Stimulated activated naive CD4-positive, alpha-beta T cell treated with Interleukin-2 at 50 U/mL for 16 hours (primary cell): ENCODE measurements at places on chromosomes 5 and 9.

DNA sequence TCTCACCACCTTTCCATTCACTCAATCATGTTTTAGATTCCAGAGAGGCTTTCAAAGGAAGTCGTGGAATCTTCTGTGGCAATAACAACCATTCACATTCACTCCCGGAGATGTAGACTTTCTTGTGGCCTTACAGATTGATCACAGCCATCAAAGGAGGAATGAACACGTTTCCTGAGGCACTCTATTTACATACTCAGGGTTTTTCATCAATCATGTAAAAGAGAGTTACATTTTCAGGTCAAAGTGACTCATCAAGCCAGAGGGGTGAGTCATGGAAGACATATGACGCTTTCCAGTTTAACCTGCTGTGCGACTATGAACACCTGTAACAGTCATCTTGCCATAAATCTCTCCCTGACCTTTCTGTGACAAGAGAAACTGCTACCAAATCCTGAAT is 39.3 kb upstream of the RAD23B start:
- DNase-seq = peak; percentile 10

- DNase-seq = no peak
Observed at GRCh38 chr9:23698161-23698560, 127.9 kb downstream of the ELAVL2 start.

DNA sequence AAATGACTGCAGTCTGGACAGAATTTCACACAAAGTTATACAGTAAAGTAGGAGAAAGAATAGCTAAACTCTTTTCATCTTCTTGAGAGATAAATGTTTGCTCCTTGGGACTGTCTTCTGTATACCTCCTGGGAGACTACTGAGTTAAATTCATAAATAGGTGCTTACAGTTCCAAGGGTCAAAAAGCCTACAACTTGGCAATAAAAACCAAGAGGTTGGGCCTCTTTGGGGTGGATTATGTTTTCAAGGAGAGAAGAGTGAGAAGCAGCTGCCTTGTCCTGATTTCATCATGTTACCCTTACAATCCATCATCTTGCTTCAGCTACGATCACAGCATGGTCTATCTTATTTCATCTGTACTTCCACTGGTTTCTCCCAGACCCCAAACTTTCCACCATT is 213.2 kb upstream of the RPS23 start:
- no peak for DNase-seq

- no peak for DNase-seq
Observed at GRCh38 chr9:136832581-136832980, 9.7 kb upstream of the AJM1 start.

DNA sequence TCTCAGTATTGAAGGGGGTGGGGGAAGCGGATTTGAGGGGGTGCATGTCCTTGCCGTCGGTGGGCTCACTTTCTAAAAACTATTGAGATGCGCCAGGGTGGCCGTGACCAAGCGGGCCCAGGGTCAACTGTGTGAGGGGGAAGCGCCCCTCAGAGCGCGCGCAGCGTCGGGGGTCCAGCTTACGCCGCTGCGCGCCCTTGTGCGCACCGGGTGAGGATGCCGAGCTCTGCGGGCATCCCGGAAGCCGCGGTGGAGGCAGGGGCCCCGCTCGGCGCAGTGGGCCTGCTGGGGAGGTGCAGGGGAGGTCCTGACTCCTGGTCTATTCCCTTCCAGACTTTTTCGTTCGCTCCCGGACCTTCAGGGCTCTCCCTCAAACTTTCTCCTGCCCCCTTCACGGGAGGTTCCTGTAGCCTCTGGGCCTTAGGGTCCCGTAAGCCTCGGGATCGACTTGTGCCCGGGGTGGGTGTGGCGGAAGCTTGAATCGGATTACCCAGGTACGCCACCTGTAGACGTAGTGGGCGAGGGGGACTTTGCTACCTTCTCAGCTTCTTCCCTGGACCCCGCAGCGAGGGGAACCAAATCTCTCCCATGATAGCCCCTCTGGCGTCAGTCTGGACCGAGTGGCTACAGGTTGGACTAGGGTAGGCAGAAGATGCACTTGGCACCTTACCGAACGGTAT is 2.5 kb upstream of the PRDM6 start:
- no peak for DNase-seq

DNA sequence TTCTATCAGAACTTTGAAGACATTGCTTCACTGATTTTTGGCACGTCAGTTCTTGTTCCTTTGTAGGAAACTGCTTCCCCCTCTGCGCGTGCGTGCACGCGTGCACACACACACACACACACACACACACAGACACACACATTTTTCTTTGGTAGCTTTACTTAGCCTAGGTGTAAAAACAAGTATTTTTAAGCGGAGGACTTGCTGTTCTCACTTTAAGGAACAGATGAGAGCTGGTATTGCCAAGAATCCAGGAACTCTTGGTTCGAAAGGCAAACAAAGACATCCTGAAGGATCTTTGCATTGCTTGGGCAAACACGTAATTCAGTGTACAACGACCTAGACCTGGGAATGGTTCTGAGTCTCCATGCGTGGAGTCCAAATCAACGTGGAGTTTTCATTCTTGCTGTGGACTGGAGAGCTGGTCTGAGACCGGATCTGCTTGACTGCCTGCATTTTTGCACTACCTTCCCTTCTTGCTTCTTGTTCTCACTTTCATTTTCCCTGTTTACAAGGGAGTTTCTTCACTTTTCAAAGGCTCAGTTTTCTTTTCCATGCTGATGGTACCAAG is 8.2 kb downstream of the TMEM268 start:
- no peak for DNase-seq

DNA sequence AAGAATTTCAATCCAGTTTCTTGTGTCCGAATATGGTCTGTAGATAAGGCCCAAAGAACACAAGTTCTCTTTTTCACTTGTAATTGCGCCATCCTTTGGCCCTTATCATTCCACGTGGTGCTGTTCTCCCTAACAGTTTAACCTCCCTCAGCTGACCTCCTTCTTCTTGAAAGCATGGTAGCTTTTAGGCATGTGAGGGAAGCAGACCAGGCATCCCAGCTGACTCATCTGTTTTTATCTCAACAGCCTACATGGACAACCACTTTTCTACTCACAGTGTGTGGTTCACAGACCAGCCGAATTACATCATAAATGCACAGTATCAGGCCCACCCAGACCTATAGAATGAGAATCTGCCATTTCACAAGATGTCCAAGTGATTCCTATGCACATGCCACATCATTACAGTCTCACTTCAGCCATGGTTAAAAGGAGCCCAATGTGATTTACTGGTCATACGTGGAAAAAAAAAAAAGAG is 26.9 kb upstream of the PLIN2 start:
- no peak for DNase-seq

GRCh38 chr5:126680191-126680817 is 79.6 kb downstream of the PHAX start:
- no peak for DNase-seq

DNA sequence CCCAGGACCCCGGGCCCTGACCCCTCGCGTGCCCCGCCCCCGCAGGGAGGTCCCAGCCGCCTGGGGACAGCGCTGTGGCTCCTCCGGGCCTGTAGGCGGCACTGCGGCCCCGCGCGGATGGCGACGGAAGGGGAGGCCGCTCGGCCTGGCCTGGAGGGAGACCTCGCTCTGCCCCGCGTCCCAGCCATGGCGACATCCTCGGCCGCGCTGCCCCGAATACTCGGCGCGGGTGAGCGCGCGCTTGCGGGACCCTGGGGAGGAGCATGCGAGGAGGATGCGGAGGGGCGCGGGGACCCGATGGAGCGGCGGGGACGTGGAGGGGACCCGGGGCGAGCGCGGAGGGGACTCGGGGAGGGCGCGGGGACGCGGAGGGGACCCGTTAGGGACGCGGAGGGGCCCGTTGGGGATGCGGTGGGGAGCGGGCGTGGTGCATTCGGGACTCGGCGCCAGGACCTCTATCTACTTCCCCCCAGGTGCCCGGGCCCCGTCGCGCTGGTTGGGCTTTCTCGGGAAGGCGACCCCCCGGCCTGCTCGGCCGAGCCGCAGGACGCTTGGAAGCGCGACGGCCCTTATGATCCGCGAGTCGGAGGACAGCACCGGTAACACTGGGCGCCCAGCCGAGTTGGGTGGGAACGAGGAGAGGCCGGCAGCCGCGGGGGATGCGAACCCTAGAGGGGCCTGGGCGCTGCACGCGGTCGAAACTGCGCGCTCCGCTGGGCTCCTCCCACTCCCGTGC is at the start of gene MRPS2:
TSS of gene MRPS2 (plus strand) at position 158 of the 736 bp plus-strand sequence. CDS start at position 187, 29 bp downstream.
- peak; percentile 82 for DNase-seq

DNA sequence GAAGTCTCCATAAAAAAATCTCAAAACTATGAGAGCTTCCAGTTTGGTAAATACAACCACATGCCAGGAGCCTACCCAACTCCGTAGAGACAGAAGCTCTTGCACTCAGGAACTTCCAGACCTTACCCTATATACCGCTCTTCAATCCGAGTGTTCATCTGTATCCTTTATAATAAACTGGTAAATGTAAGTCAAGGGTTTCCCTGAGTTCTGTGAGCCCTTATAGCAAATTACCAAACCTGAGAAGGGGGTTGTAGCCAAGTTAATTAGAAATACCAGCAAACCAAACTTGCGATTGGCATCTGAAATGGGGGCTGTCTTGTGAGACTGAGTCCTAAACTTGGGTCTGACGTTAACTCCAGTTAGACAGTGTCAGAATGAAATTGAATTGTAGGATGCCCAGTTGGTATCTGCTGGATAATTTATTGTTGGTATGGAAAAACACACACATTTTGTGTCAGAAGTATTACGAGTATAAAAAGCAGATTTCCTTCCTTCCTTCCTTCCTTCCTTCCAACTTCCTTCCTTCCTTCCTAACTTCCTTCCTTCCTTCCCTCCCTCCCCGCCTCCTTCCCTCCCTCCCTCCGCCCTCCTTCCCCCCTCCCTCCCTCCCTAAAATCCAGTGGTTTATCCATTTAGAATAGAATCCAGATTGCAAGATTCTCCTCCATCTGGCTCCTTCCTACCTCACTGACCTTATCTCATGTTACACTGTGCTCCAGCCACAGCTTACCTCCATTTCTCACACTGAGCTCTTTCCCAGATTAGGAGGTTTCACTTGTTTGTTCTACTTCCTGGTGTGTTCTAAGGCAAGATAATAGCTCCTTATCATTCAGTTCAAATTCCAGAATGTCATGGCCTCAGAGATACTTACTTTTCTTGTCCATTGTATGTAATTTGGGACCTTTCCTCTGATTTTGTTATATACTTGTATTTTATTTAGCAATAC is 196.7 kb downstream of the WDR70 start:
- no peak for DNase-seq

DNA sequence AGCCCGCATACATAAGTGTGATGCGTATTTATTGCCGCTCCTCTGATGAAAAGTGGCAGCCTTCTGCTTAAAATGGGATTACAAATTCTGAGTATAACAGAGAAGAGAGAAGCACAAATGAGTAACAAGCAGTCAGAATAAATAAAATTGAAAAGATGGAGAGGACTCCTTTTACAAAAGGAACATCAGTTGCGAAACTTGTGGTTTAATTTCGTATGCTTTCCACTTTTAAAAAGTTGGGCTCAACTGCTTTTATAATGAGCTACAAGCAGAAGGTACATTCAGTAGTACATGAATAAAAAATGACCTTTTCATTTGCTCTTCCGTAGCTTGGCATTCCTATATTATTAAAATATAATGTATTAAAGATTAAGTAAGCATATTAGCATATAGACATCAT is 320.0 kb downstream of the FBXL17 start:
- DNase-seq = no peak

GRCh38 chr5:123865641-123866040 is 353.7 kb downstream of the CSNK1G3 start:
- no peak for DNase-seq

DNA sequence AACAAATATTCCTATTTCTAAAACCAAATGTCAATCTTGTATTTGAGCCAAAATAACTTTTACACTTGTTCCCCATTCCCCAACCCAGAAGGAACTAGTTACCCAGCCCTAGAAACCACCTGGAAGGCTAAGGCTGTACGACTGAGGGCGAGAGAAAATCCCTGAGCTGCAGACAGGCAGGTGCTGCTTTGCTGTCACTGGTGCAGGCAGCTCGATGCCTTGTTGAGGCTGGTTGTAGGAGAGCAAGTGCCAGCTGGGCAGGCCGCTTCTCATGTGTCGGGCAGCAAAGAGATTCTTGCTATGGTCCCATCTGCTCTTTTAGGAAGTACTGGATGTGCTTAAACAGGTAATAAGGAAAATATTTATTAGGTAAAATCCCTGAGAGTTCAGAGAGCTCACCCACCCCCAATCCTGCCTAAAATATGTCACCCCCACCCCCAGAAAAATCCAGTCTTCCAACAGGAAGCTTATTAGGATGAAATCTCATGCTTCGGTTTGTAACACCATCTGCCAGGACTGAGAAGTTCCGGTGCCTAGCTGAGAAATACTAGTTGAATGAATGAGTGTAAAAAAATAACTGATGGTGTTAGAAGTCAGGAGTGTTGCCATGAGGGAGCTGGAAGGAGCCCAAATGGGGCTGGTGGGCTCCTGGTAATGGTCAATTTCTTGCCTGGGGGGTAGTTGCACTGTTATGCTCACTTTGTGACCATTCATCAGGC is 91.1 kb upstream of the DMRT1 start:
- DNase-seq = no peak

- no peak for DNase-seq
Observed at GRCh38 chr5:84685121-84685894, 300.6 kb upstream of the EDIL3 start.

- no peak for DNase-seq
Observed at GRCh38 chr9:111646417-111646816, 15.0 kb upstream of the GNG10 start.

GRCh38 chr9:89311346-89312221 is 589 bp downstream of the CKS2 start:
- peak; percentile 30 for DNase-seq

- no peak for DNase-seq
Observed at GRCh38 chr5:104539618-104540350, 977.2 kb upstream of the NUDT12 start.

DNA sequence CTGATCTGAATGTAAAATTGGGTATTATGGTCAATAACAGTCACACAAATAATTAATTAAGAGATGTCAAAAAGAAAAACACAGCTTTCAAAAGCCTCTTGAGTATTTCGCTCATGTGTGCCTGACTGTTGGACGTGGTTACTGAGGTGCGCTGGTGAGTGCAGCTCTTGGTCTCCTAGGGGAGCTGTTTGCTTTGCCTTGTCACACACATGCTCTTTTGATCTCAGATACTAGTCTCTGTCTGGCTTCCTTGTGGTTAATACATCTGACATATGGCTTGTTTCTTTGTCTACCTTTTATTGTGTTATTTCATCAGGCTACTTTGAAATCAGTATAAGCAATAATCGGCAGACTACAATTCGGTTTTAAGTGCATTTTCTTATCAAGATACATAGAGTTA is 51.5 kb downstream of the PCSK1 start:
- no peak for DNase-seq

GRCh38 chr5:148084269-148084668 is 20.5 kb downstream of the SPINK5 start:
- no peak for DNase-seq

GRCh38 chr5:151023651-151024050 is 3.3 kb downstream of the GPX3 start:
- no peak for DNase-seq

DNA sequence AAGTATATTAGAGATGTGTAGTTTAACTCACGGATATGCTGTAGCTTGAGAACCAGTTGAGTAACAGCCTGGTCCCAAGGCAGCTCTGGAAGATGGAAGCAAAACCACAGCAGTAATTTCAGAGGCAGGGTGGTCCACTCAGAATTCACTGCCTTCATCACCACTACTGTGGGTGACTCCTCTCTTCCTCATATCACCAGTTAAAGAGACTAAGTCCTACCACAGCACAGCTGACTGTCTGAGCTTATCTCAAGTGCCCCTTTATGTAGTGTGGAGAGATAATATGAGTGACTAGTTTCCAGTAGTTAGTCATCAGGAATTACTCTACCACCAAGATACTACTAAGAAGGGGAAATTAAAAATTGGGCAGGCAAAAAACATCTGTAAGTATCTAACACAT is 1571.2 kb upstream of the C9orf72 start:
- DNase-seq = no peak
